ENCODE measurements at places on chromosomes 1 and 21.

- no peak for DNase-seq
Measured at GRCh38 chr1:202752774-202753173, 42.5 kb upstream of the SYT2 start.

- no peak for DNase-seq
Measured at GRCh38 chr1:160638926-160639325, 7.9 kb downstream of the SLAMF1 start.

- no peak for DNase-seq
Measured at GRCh38 chr1:61888808-61889207, 146.5 kb downstream of the PATJ start.

DNA sequence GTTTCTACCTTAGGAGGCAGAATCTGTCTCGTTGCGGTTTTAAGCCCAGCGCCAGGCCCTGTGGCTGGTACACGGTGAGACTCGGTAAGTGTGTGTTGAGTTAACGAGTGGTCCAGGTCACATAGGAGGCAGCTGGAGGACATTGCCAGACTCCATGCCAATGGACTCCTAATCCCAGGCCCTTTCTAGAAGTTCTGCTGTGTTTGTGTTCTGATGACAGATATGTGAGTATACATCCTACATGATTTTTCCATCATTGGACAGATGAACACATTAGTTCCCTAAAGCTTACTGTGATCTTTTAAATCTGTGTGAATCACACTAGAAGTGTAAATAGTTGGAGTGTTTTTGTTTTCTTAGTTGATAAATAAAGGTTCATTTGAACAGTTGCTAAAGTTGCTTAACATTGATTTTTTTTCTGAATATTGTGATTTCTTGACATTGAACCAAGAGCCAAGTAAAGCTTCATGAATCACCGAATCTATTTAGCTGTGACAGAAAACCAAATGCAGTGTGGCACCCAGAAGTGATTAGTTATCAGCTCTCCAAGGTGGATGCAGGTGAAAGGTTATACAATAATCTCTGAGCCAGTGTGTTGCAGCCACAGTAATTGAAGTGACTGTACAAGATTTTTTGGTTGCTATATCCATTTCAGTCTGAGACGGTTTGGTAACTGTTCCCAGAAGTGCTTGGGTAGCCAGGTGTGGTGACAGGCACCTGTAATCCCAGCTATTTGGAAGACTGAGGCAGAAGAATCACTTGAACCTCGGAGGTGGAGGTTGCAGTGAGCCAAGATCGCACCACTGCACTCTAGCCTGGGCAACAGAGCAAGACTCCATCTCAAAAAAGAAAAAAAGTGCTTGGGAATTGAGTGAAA lies 46.3 kb downstream of the DOP1B start:
- no peak for DNase-seq

DNA sequence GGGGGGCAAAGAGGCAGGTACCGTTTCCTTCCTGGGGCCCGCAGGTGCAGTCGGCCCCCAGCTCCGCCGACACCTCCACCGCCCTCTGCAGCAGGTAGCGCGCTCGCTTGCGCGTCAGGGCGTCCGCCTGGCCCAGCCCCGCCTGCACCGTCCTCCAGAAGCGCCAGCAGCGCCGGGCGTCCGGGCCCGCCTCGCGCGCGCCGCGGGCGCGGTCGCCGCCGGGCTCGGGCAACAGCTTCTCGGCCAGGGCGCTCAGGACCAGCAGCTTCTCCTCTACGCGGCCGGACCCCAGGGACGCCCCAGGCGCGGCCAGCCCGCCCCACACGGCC lies 863 bp downstream of the TARBP1 start:
- DNase-seq: no peak

GRCh38 chr1:116814926-116815723 lies 60.9 kb downstream of the CD2 start:
- DNase-seq: no peak

GRCh38 chr1:53182111-53182593 lies 14.5 kb upstream of the CPT2 start:
- peak; percentile 52 for DNase-seq

GRCh38 chr1:18530587-18531502 lies 50.1 kb downstream of the KLHDC7A start:
- no peak for DNase-seq

GRCh38 chr1:25621876-25622275 lies 5.3 kb downstream of the MAN1C1 start:
- DNase-seq: no peak

GRCh38 chr21:45713613-45714012 lies 70.1 kb downstream of the PCBP3 start:
- DNase-seq: no peak

GRCh38 chr1:54371038-54371941 lies 34.9 kb downstream of the SSBP3 start:
- no peak for DNase-seq

DNA sequence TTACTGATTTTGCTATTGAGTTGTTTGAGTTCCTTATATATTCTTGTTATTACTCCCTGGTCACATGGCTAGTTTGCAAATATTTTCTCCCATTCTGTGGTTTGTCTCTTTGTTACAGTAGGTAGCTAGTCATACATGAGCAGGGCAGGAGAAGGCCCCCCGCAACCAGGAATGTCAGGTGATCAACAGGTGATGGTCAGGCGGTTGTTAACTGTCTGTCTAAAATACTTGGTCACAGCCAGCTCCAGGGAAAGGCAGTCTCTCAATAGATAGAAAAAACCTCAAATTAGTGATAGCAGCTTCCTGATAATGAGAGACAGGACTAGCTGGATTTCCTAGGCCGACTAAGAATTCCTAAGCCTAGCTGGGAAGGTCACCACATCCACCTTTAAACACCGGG lies 217.9 kb downstream of the RHOU start:
- DNase-seq: no peak
